ENCODE measurements at places on chromosomes 5 and 9.

GRCh38 chr9:103245369-103245768 is 250.2 kb downstream of the CYLC2 start:
- DNase-seq: no peak

DNA sequence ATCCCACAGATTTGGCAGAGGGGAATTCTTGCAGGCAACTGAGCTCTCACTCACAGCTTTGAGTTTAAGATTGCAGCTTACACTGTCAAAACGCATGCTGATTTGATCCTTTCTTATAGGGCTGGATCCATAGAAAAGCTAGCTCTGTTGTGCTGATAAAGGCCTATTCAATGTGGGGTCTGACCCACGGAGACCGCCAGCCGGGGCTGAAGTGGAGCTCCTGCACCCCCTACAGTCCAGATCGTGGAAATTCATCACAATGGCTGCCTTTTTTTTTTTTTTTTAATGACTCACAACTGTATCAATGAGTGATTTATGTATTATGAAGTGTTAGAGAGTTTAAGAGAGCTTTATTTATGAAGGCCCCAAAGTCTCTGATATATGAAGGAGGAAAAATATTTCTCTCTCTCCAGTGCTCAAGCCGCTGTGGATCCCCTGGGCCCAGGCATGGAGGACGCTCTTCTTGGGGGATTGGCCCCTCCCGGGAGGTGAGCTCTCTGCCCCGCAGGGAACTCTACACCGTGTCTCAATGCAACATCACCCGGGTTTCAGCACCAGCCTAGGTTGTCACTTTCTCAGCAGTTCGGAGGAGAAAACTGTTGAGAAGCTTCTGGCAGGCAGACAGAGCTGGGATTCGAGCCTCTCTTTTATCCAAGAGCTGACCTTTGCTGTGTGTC is 700.2 kb downstream of the IRX1 start:
- DNase-seq: peak; percentile 48

GRCh38 chr5:76468635-76469425 is 65.7 kb downstream of the IQGAP2 start:
- DNase-seq: no peak

- no peak for DNase-seq
Observed at GRCh38 chr5:67094476-67095300, 101.9 kb downstream of the CD180 start.

- DNase-seq: no peak
Observed at GRCh38 chr5:174895360-174895759, 171.0 kb downstream of the MSX2 start.

- DNase-seq: no peak
Observed at GRCh38 chr5:90144625-90145327, 264.8 kb downstream of the CETN3 start.

- DNase-seq: no peak
Observed at GRCh38 chr9:130995086-130996011, 13.6 kb upstream of the LAMC3 start.

GRCh38 chr5:131514316-131515283 is 120.4 kb downstream of the RAPGEF6 start:
- DNase-seq: no peak

GRCh38 chr5:78830528-78831046 is 154.5 kb downstream of the ARSB start:
- DNase-seq: no peak

DNA sequence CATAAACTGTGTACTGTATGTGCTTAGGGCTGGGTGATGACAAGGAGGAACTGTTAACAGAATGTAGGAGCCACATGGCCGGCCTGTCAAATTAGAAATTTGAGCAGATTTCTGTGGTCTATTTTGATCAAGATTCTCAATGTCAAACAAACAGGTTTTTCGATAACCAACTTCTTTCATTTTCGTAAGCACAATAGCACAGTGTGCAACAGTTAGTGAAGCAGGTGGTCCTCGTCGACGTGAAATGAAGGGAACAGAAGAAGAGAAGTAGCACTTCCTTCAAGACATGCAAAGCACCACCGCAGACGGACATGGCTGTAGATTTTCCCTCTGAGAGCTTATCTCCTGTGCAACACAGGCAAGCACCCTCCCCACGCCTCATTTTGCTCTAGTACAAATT is 252.1 kb downstream of the CRB2 start:
- no peak for DNase-seq

DNA sequence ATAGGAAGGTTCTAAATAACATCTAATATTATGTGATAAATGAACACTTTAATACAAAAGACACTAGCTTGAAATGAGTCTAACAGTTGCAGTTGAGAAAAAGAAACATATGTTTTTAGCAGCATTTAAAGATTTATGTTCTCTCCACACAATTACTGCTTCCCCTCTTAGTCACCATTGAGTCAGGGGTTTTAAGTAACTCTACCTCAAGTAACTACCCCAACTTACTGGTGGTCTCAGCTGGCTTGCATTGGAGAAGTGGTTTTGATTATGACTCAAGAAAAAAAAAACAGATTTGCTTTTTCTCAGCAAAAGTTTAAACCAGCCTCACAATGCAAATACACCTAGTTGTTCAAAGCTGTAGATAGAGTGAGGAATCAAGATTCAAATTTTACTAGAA is 1216.5 kb upstream of the CDH9 start:
- no peak for DNase-seq

- DNase-seq: no peak
Observed at GRCh38 chr9:6938447-6938846, 180.7 kb downstream of the KDM4C start.

- DNase-seq: no peak
Observed at GRCh38 chr5:135952683-135953082, 2.1 kb downstream of the LECT2 start.

GRCh38 chr5:88142886-88143692 is 125.6 kb downstream of the TMEM161B start:
- DNase-seq: no peak

GRCh38 chr9:137167277-137167746 is 2.5 kb downstream of the LRRC26 start:
- no peak for DNase-seq

DNA sequence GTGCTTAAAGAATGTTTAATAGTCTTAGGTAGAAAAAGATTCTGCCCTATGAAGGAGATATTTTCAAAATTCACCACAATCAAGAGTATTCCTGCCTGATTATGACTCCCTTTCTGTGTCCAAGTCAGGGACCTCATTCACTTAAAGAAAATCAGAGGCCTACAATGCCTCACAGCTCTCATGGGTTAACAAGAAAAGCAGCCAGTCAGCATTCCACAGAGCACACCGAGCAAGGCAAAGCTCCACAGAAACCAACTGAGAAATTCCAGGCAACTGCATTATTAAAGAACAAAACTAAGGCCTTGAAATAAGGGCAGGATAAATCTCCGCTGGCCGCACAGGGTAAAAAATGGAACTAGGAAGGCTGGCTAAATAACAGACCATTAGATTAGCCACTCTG is 161.1 kb downstream of the TARS1 start:
- no peak for DNase-seq

- no peak for DNase-seq
Observed at GRCh38 chr9:16817514-16817913, 53.0 kb downstream of the BNC2 start.

GRCh38 chr9:37730839-37731238 is 22.8 kb upstream of the TRMT10B start:
- DNase-seq: no peak

- DNase-seq: no peak
Observed at GRCh38 chr5:43702815-43703214, 99.8 kb downstream of the NNT start.

GRCh38 chr9:98361645-98362044 is 106.2 kb upstream of the TBC1D2 start:
- no peak for DNase-seq

GRCh38 chr5:89055015-89055694 is 172.2 kb upstream of the MEF2C start:
- DNase-seq: no peak

DNA sequence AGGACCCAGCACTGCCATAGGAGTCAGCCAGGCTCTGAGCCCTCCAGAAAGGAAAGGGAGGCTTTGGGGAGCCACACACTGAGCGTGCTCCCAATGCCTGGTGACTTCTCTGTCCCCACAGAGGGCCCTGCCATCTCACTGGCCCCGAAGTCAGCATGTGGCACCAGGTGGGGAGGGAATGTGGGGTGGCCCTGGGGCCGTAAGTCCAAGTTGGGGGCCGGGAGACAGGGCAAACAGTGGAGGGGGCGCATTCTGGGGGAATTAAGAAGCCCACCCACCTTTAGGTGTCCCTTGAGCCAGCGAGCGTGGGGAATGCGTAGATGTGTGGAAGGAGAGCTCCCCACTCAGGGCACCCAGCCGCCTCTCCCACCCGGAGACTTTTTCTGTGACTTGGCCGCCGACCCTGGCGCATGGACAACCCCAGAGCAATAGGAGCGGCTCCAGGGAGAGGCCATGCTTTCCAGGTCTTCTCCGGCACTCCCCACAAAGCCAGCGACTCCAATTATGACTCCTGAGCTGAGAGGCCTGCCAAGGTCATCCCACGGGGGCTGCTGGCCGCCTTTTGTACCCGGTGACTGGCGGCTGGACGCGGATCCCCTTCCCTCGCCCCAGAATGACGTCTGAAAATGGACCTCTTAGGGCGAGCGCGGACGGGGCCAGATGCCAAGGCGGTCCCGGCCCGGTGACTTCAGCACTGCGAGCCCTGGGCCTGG is 9.8 kb downstream of the IRX1 start:
- DNase-seq: no peak

GRCh38 chr9:35481347-35481975 is 8.4 kb upstream of the RUSC2 start:
- peak; percentile 44 for DNase-seq

- DNase-seq: no peak
Observed at GRCh38 chr5:175640106-175640775, 17.6 kb upstream of the HRH2 start.

- DNase-seq: no peak
Observed at GRCh38 chr5:131302506-131302905, 38.7 kb downstream of the CDC42SE2 start.

DNA sequence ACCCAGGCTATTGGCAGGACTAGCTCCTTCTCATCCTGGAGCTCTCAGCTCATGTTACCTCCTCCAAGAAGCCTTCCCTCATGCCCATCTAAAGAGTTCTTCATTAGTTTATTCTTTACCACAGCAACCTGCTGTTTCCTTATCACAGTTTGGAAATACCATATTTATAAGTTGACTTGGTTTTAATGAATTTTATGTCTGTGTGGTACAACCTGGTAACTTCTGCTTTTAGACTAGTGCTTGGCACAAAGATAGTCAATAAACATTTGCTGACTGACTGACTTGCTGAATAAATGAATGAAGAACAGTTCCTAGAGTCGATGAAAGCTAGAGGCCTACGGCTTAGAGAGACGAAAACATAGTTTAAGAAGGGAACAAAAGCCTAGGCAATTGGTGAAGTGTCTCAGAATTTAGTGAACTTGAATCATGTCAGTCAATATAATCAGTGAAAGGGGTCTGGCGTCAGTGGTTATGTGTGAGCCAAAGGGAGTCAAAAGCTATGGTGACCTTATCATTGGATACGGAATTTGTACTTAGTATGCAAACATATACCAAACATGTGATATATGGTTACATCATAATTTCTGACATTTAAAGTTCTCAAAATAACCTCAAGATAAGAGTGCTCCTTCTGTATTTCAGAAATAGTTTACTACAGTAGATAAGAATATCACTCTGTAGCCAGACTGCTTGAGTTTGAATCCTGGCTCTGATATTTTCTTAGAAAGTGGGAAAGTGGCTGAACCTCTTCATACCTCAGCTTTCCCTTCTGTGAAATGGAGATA is 239.5 kb downstream of the MCTP1 start:
- no peak for DNase-seq

GRCh38 chr5:137142764-137143605 is 356.1 kb downstream of the SPOCK1 start:
- no peak for DNase-seq

DNA sequence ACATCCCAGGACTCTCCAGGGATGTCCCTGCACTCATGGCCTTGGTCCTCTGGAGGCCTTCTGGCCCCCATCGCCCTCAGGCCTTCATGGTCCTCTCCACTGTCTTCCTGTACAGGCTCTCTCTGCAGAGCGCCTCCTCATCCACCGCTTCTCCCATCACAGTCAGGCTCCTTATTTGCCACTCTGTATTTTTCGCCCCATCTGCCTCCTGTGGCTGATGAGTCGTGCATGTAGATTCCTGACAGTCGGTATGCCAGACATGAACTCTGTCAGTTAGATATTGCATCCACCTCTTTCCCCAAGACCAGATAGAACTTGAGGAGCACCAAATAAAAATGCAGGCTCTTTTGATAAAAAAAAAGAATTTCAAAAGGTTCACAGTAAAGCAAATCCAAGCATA is 362.8 kb downstream of the IRX1 start:
- no peak for DNase-seq

GRCh38 chr9:33437898-33438297 is 9.5 kb downstream of the AQP3 start:
- DNase-seq: no peak

- no peak for DNase-seq
Observed at GRCh38 chr9:113946496-113947115, 70.5 kb downstream of the ZNF618 start.

GRCh38 chr9:128101690-128102089 is 25.8 kb downstream of the PTGES2 start:
- no peak for DNase-seq

DNA sequence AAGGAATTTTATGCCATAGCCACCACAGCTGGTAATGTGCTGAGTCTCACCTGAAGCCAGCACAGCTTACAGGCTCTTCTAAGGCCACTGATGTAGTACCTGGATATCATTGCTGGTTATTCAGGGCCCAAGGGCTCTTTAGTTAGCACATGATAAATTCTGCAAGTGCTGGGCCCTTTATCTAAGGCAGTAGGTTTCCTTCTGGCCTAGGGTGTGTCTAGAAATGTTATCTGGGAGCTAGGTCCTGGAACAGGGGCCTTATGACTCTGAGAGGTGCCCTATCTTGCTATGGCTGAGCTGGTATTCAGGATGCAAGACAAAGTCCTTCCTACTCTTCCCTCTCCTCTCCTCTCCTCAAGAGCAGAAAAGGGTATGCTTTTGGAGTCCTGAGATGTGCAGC is 1424.5 kb upstream of the NUDT12 start:
- DNase-seq: no peak

GRCh38 chr5:32147236-32147635 is 26.9 kb downstream of the GOLPH3 start:
- no peak for DNase-seq

DNA sequence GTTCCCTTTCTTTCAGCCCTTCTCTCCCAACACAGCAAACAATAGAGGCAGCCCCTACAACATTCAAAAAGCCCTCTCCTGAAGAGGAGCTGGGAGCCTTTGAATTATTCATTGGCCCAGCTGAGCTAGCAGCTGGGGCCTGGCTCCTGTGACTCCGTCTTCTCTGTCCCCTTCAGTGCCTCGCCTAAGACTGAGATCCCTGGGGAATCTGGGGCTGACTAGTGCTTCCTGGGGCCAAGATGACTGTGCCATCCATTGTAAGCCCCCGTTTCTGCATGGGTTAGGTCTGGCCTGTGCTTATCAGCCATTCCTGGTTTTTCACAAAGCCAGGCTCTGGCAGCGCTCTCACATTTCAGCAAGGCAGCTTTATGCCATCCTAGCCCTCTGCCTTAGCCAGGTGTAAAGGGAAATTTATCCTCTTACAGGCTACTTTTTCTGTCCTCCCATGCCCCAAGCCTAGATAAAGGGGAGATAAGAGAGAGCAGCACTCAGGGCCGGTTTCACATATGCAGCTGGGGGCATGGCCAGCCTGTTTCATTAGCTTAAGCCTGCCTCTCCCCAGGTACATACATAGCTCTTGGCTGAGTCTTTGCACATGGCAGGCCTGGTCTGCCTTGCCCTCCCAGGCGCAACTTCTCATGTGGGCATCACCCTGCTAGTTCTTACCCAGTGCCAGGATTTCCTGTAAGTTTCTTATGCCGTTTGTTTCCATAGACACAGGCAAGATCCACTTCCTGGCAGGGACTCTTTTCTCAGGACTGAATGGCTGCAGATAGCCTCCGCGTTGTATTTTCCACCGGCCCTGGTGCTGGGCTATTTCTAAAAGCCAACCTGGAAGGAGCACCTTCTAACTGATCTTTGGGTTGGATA is 15.8 kb downstream of the PTPA start:
- no peak for DNase-seq
